ENCODE measurements at places on chromosomes 4 and X.

DNA sequence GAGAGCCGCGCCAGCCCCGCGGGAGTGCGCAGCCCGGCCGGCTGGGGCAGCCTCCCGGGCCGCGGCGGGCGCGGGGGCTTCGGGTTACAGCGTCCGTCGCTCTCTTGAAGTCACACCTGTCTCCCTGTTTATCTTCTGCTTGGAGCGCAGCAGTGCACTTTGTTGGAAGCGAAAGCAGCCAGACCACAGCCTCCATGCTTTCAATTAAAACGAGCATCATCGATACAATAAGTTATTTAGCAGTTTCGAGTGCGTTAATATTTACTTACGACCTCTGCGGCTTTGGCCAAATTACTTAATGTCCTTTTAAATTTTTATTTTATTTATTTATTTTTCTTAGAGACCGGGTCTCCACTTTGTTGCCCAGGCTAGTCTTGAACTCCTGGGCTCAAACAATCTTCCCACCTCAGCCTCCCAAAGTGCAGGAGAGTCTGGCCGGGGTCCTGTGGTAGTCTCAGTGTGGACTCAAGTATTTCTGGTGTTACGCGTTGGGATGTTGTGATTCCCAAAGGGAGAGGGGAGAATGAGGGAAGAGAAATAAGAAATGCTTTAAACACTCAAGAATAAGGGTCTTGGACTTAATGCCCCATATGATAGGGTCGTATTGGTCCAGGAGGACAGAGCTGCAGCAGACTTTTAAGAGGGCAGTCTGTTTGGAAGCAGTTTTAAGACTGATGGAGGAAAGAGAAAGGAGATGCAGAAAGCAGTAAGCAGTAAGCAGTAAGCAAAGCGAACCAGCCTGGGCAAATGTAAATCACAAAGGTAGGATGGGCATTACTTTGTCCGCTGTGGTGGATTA lies 504 bp upstream of the PDLIM3 start:
- no peak for DNase-seq

DNA sequence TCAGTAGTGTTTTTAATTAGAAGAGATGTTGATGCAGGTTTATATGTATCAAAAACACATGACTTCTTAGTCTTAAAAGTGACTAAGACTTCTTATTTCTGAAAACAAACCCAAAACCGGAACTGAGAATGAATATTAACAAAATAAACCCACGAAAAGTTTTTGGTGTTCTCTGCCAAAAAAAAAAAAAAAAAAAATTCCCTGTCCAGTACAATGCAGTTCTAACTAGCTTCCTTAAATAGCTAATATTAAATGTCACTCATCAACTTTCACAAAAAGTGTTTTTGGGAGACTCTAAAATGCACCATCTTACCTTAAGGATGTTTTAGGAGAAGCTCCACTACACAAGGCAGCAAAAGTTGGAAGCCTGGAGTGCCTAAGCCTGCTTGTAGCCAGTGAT lies 2.0 kb downstream of the ANKRD37 start:
- DNase-seq = no peak

DNA sequence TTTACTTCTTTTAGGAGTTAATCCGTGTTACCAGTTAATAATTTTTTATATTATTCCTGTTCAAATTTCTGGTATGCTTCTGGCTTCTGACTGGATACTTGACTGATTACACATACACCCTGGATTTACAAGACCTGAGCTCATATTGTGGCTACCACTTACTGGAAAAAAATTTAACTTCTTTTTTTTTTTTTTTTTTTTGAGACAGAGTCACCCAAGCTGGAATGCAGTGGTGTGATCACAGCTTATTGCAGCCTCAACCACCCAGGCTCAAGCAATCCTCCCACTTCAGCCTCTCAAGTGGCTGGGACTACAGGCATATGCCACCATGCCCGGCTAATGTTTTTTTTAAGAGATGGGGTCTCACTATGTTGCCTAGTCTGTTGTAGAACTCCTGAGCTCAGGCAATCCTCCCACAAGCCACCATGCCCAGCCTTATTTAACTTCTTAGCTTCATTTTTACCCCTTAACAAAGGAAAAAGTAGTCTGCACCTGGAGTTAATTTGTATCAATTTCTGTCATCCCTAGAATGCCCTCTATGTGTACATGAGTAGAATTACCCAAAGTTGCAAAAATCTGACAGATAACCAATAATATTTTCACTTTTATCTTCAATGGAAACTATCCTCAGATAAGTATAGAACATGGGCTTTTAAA lies 50.3 kb downstream of the TMEM165 start:
- DNase-seq = no peak

- DNase-seq = no peak
These were observed 71.1 kb downstream of the COL25A1 start for GRCh38 chr4:109231331-109231730.

DNA sequence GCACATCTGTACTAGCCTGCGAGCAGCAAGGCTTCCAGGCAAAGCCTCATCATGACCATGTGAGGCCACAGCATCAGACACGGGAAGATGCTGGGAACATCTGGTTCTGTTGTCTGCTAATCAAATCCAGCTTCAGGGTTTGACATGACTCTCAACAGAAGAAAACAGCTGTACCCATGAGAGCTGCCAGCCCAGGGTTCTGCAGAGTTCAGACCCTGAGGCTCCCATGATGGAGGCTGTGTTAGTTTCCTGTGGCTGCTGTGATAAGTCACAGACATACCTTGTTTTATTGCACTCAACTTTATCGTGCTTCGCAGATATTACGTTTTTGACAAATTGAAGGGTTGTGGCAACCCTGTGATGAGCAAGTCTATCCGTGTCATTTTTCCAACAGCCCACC lies 37.5 kb downstream of the JAKMIP1 start:
- no peak for DNase-seq

DNA sequence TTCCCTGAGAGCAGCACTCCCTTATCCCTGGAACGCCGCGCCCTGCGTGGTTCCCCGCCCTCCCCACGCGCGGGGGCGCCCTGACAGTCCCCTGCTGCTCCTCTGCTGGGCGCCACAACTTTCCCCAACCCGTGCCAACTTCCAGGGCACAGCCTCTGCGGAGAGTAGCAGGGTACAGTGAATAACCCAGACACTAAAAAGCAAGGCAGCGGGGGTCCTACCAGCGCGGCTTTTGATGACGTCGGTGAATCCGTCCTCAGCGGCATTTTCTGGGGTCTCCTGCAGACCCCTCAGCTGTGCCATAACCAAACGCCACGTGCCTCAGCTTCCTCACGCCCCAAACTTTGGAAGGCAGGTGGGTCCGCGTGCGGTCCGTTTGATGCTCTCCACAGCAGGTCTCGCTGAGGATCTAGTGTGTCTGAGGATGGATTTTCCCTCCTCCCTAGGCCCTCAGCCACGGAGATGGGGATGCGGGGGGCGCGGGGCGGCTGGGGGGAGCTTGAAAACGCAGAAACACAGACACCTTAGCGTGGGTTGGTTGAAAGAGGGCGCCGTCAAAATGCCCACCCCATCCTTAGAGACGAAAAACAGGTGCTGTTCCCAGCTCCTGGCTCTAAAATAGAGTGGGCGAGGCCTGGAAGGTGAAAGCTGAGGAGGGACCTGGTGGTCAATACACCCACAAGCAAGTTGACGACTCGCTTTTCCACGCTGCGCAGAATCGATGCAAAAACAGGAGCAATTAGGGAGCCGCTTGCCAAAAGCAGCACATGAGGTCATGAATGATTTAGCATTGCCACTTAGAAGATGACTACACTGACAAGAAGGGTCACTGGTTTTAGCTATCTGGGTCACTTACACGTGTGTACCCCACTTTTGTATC lies 405.6 kb downstream of the FAM47A start:
- no peak for DNase-seq

GRCh38 chr4:174449944-174450785 lies 72.1 kb downstream of the HPGD start:
- no peak for DNase-seq

DNA sequence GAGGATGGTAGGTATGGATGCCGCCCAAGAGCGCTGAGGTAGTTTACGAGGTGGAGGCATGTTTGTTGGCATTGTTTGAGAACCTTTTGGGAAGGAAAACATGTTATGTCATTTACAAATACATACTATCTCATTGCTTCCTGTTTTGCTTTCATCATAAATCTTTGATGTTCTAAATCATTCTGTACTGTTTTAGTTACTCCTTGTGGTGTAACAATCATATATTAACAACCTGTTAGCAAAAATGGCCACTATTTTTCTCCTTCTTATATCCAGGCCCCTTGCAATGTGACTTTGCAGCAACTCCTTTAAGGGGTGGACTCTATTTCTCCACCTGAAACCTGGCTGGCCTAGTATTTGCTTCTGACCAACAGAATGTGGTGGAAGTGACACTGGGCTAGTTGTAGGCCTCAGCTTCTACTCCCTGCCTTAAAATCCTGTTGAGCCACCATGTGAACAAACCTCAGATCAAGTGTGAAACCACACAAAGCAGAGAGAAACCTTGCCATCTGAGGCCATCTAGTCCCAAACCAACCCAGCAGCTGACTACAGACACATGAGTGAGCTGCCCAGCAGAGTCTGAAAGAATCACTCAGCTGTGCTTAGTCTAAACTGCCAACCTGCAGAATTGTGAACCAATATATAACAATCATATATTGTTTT lies 15.8 kb upstream of the CXorf38 start:
- no peak for DNase-seq

DNA sequence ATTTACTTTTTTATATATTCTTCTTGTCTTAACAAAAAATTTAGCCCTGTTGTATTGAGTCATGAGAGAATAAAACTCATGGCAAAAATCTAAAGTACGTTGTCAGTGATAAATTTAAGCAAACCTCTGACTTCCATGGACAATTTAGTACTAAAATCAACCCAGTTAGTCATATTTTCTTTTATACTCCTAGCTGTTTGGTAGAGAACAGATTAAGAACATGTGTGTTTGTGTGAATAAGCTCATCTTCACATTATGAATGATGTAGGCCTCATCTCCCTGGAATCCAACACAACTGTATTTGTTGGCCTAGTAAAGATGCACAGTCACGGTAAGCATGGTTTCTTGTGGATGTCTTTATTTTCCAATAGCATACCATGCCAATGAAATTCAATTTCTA lies 40.8 kb upstream of the FAM47B start:
- DNase-seq = no peak

GRCh38 chrX:74420196-74421035 lies 877 bp upstream of the SLC16A2 start:
- no peak for DNase-seq
